Caki2 (cell line): ENCODE measurements at places on chromosomes 16 and 17. TPM values are rescaled to one million over a fixed set of nuclear protein-coding genes. Genes with fewer than 3 reads are reported as not detected.

Gene AHSP
- total RNA-seq = not detected in 2 replicates

Gene CRYM
- 10.7 and 20.5 TPM in 2 replicates for total RNA-seq

Gene GFOD2
- 13.5 and 15.7 TPM in 2 replicates for total RNA-seq

Gene SSTR5
- 4.0 and 9.1 TPM in 2 replicates for total RNA-seq

Gene SLC13A2
- total RNA-seq = not detected in 2 replicates

Gene HBQ1
- total RNA-seq = not detected in 2 replicates

Gene PRSS22
- not detected in 2 replicates for total RNA-seq

Gene KRT33B
- not detected in 2 replicates for total RNA-seq

Gene TBC1D3C
- total RNA-seq = not detected in 2 replicates

Gene ANKFN1
- 0.10 and 0.46 TPM in 2 replicates for total RNA-seq

Gene PPY
- not detected in 2 replicates for total RNA-seq

Gene MAF
- 0.12 and 4.1 TPM in 2 replicates for total RNA-seq

Gene PNMT
- total RNA-seq = not detected in 2 replicates

Gene CD300LG
- total RNA-seq = not detected in 2 replicates

Gene SERPINF2
- total RNA-seq = 0.14 and 0.68 TPM in 2 replicates

Gene KRT38
- not detected in 2 replicates for total RNA-seq

Gene MC1R
- total RNA-seq = 12.3 and 13.4 TPM in 2 replicates

Gene IGF2BP1
- 0.29 and 1.2 TPM in 2 replicates for total RNA-seq

Gene ACSM2A
- not detected in 2 replicates for total RNA-seq

Gene KRTAP4-9
- not detected in 2 replicates for total RNA-seq

Gene LDHD
- 0.95 and 1.8 TPM in 2 replicates for total RNA-seq

Gene BAHCC1
- 4.4 and 11.9 TPM in 2 replicates for total RNA-seq

Gene CNGB1
- 0.20 TPM in 1 of 2 replicates, not detected in the other for total RNA-seq

Gene INCA1
- total RNA-seq = 0.72 and 3.3 TPM in 2 replicates

Gene MYCBPAP
- 1.1 and 9.3 TPM in 2 replicates for total RNA-seq

Gene DRC3
- 0.03 TPM in 1 of 2 replicates, not detected in the other for total RNA-seq

Gene SLC2A4
- not detected in 2 replicates for total RNA-seq

Gene SMYD4
- total RNA-seq = 4.7 and 18.3 TPM in 2 replicates

Gene CPHXL2
- total RNA-seq = not detected in 2 replicates

Gene HOXB8
- total RNA-seq = 0.47 TPM in 1 of 2 replicates, not detected in the other

Gene HCRT
- total RNA-seq = not detected in 2 replicates

Gene KRT36
- not detected in 2 replicates for total RNA-seq

Gene DHX38
- total RNA-seq = 33.2 and 44.9 TPM in 2 replicates

Gene PDILT
- total RNA-seq = not detected in 2 replicates

Gene TERB1
- not detected in 2 replicates for total RNA-seq

Gene ASGR2
- not detected in 2 replicates for total RNA-seq

Gene SLFN14
- not detected in 2 replicates for total RNA-seq

Gene GRAP
- total RNA-seq = 4.3 TPM in 1 of 2 replicates, not detected in the other

Gene SLC5A2
- not detected in 2 replicates for total RNA-seq

Gene CCL14
- not detected in 2 replicates for total RNA-seq

Gene NFAT5
- 6.1 and 19.9 TPM in 2 replicates for total RNA-seq

Gene C16orf95
- 10.1 and 50.3 TPM in 2 replicates for total RNA-seq

Gene CD300H
- not detected in 2 replicates for total RNA-seq

Gene ZG16
- not detected in 2 replicates for total RNA-seq

Gene SDK2
- total RNA-seq = 0.06 and 0.14 TPM in 2 replicates
